Foreskin keratinocyte (primary cell): ENCODE measurements at places on chromosomes 1 and 21. TPM values are rescaled to one million over a fixed set of nuclear protein-coding genes. Genes with fewer than 3 reads are reported as not detected.
A peak's percentile ranks its signal among the peaks of the same experiment; 100 is the strongest.

DNA sequence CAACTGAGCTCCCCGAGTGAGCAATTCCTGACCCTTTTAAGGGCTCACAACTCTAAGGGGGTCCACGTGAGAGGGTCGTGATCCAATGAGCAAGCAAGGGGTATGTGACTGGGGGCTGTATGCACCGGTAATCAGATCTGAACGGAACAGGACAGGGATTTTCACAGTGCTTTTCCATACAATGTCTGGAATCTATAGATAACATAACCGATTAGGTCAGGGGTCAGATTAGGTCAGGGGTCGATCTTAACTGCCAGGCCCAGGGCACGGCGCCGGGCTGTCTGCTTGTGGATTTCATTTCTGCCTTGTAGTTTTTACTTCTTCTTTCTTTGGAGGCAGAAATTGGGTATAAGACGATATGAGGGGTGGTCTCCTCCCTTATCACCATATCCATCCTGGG lies 30.7 kb upstream of the OPRD1 start:
- DNase-seq = no peak

DNA sequence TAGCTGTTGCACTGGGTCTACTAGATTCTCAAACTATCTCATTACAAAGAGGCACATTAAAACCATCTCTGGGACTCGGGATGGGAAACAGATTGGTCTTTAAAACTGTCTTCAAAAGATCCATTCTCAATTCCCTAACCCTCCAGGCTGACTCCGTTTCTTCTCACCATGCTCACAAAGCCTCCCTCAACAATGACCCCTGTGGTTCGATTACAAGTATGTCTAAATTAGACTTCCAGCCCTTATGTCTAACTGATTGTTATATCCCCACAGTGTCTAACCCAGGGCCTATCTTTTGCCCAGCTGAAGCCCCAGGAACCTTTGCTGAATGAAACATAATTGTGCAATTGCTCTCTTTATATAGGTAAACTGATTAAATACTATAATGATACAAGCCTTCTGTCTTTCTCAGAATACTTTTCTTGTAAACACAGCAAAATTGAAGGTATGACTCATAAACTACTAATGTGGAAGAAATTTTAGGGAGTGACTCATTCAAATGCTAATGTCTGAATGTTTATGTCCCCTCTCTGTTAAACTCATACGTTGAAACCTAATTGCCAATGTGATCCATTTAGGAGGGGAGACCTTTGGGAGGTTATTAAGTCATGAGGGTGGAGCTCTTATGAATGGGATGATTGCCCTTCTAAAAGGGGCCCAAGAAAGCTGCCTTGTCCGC lies 65.6 kb upstream of the DAB1 start:
- peak; percentile 22 for DNase-seq

The CD2 gene
- total RNA-seq = not detected in 2 replicates

DNA sequence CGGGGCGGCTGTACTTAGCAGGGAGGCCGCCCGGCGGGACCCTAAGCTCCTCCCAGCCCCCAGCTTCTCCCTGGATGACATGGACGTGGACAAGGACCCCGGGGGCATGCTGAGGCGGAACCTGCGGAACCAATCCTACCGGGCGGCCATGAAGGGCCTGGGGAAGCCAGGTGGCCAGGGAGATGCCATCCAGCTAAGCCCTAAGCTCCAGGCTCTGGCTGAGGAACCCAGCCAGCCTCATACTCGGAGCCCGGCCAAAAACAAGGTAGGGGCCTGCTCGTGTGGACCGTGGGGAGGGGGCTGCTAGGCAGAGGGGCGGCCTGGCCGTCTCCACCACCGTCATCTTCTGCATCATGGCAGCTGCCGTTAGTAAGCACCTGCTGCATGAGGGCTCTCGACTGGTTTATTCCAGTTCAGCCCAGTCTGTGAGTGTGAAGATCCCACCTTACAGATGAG lies 9.0 kb downstream of the ARHGEF16 start:
- no peak for DNase-seq

The HMGCS2 gene
- total RNA-seq = not detected in 2 replicates

The VANGL1 gene
- 29.6 and 30.0 TPM in 2 replicates for total RNA-seq

- DNase-seq = peak; percentile 24
Measured at GRCh38 chr1:52365071-52365745, 797 bp downstream of the CC2D1B start.

The TCP10L gene
- 0.39 and 0.41 TPM in 2 replicates for total RNA-seq

The VCAM1 gene
- not detected in 2 replicates for total RNA-seq

DNA sequence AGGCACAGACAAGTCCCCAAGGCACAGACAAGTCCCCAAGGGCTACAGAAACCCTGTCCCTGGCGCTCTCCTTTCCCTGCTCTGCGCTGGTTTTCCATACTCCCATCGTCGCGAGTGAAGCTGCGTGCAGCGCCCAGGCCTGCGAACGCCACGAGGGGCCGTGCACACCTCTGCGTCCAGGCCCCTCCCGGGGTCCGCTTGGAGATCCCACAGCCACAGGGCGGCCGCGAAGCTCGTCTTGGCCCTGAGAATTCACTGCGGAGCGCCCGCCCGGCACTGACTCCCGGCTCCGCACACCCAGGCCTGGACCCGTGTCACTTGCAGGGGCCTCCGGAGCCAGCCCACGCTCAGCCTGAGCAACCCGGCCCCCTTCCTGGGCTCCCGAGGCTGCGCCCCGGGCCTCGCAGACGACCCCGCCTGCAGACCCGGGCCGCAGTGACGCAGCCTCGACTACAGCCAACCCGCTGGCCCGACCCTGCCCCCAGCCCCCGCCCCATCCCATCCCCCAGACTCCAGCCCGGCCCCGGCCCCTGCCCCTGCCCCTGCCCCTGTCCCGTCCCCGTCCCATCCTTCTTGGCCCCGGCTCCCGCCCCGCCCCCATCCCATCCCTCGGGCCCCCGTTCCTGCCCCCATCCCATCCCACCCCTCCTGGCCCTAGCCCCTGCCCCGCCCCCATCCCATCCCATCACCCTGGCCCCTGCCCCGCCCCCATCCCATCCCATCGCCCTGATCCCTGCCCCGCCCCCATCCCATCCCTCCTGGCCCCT lies 841 bp downstream of the POFUT2 start:
- no peak for DNase-seq

GRCh38 chr1:150529017-150529416 lies 13.5 kb downstream of the FALEC start:
- peak; percentile 68 for DNase-seq
